ENCODE measurements at places on chromosomes 11 and 22. TPM values are rescaled to one million over a fixed set of nuclear protein-coding genes. Genes with fewer than 3 reads are reported as not detected.

Gene ATM
- total RNA-seq: 92.3 TPM

Gene C1QTNF5
- 4.7 TPM for total RNA-seq

Gene MED17
- total RNA-seq: 23.2 TPM

DNA sequence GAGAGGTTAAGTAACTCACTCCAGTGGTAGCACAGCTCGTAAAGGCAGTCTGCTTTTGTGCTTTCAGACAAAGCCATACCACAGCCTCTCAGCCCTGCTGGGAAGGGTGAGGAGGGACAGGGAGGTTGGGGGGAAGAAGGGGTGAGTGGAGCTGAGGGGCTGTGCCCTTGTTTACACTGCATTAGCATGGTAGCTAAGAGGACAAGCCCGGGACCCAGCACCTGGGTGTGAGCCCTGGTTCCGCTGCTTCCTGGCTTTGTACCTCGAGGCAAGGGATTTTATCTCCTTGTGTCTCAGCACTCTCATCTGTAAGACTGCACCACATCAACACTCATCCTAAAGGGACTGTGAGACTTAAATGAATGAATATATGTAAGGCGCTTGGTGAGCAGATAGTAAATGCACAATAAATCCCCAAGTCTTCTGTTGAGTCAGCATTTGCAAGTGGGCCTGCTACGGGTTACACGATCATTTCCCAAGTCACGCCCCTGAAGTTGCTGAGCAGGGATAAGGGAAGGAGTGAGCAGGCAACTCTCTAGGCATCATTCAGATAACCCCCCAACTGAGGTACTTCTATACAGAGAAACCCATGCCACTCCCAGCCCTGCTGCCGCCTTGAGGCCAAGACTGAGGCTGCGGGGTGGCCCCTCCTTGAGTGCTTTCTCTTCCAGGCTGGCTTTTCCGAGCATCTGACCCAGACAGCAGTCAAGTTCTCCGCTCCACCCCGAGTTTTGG lies 7.5 kb downstream of the RASD2 start:
- no peaks in the 10 kb centered on the region for H3K27me3 ChIP-seq
- peaks cover 10% of the 10 kb centered on the region for H3K4me1 ChIP-seq
- no peak for DNase-seq
- H3K4me3 ChIP-seq: no peak overlapping the region
- no peak overlapping the region for H3K27ac ChIP-seq

GRCh38 chr11:56783448-56784041 lies 35.0 kb upstream of the OR9G4 start:
- no peak for DNase-seq
- H3K27ac ChIP-seq: no peak overlapping the region

- H3K27me3 ChIP-seq: no peaks in the 10 kb centered on the region
- peaks cover 5% of the 10 kb centered on the region for H3K4me1 ChIP-seq
- H3K4me3 ChIP-seq: no peak overlapping the region
- H3K27ac ChIP-seq: no peak overlapping the region
Measured at GRCh38 chr11:11605181-11605580, 16.6 kb downstream of the GALNT18 start.

- H3K4me3 ChIP-seq: no peak overlapping the region
- H3K4me1 ChIP-seq: no peaks in the 10 kb centered on the region
- no peaks in the 10 kb centered on the region for H3K27me3 ChIP-seq
- no peak overlapping the region for H3K27ac ChIP-seq
Measured at GRCh38 chr11:102727890-102728289, 3.1 kb upstream of the MMP8 start.

- no peaks in the 10 kb centered on the region for H3K36me3 ChIP-seq
- no peaks in the 10 kb centered on the region for H3K4me1 ChIP-seq
- no peak overlapping the region for H3K27ac ChIP-seq
- no peak for DNase-seq
Measured at GRCh38 chr11:134475951-134476350, 63.9 kb upstream of the B3GAT1 start.

DNA sequence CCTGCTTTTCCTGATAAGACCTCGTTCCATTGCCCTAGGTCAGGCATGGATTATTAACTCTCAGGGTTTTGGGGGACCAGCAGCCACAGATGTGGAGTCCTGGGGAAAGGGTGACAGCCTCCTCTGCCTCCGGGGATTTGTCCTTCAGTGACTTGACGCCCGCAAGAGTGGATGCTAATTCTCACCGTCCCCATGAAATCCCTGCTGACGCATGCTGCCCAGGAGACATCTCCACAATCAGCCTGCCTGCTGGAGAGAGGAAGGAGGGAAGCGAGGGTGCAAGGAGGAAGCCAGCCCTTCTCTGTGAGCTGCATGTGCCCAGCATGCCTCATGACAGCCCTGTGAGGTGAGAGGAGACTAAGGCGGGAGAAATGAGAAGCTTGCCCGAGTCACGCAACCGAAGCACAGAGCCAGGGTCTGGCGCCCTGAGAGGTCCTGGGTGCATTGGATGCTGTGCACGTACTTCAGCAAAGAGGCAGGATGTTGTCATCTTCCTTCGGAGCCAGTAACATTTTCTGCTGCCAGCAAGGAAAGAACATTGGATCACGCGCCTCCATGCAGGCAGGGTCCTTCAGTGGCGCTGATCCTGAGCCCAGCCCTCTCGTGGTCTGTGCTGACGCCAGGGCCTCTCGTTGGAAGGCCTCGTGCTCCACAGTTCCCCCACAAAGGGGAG lies 27.3 kb upstream of the KRTAP5-6 start:
- peaks cover 7% of the 10 kb centered on the region for H3K4me1 ChIP-seq
- H3K27me3 ChIP-seq: no peaks in the 10 kb centered on the region
- no peak overlapping the region for H3K4me3 ChIP-seq
- H3K36me3 ChIP-seq: no peaks in the 10 kb centered on the region

DNA sequence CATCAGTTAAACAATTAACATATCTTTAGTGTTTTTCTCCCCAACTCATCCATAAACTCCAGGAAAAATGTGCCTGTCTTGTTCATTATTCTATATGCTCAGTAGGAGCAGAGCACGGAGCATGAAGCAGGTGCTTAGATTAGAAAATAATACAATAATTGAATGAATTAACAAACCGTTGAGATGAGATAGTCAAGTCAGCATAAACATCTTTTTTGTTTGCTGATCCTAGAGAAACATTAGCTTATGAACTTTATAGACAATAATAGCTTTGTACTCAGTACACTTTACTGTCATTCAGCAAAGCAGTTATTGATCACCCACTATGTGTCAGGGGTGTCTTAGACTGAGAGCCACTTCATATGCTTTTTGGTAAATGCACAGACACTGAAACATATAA lies 105.2 kb upstream of the SEZ6L start:
- no peak for DNase-seq
- H3K36me3 ChIP-seq: no peaks in the 10 kb centered on the region
- H3K27me3 ChIP-seq: no peaks in the 10 kb centered on the region
- no peak overlapping the region for H3K4me3 ChIP-seq
- no peak overlapping the region for H3K27ac ChIP-seq

DNA sequence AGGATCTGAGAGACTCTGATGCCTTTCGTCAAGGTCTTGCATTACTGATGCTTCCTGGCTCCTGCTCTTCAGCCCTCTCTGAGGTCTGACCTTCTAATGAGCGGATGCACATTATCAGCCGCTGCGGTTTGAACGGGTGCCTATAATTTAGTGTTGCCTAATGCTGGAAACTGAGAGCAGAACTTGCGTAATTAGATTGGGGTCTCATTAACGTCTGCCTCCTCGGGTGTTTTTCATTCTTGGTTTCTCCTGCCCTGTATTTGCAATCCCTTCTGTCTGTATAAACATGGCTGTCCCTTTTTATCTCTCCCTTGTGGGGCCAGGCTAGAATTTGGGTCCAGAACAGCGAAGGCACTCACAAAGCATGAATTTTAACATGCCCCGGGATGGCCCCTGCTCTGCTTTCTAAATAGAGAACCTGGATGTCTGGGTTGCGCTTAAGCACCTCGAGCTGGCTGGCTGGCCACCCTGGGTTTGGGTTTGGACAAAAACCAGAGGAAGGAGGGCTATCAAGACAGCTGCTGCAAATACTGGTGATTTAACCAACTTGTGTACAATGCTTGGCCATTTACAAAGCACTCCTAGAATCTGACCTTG lies 118.6 kb downstream of the TIMP3 start:
- H3K27ac ChIP-seq: no peak overlapping the region
- peaks cover 6% of the 10 kb centered on the region for H3K4me1 ChIP-seq
- no peak overlapping the region for H3K4me3 ChIP-seq
- H3K36me3 ChIP-seq: no peaks in the 10 kb centered on the region
- peak; percentile 64 for DNase-seq
- H3K27me3 ChIP-seq: no peaks in the 10 kb centered on the region

DNA sequence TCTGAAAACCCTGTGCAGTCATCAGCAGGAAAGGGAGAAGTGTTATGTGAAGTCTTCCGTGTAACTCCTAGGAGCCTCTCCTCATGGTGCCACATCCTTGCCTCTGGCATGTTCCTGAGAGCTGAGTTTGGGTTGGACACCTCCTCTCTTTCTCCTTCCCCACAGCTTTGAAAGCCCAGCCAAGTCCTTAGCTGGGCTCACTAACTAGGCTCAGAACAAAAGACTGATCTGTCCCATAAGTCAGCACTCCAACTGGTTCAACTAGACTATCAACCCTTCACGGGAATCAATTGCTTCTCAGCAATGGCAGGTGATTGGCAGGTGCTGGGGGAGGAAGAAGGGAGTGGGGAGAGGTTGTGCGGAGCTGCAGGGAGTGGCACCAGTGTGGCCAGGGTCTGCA lies 509.9 kb upstream of the B3GAT1 start:
- no peak overlapping the region for H3K4me3 ChIP-seq
- no peak overlapping the region for H3K27ac ChIP-seq
- no peaks in the 10 kb centered on the region for H3K4me1 ChIP-seq
- no peaks in the 10 kb centered on the region for H3K36me3 ChIP-seq
